ENCODE measurements at places on chromosomes 12 and 14.

- no peak for DNase-seq
These were observed 80.2 kb downstream of the KCNA5 start for GRCh38 chr12:5123921-5124320.

- no peak for DNase-seq
These were observed 20.9 kb downstream of the PDE6H start for GRCh38 chr12:14993537-14994266.

DNA sequence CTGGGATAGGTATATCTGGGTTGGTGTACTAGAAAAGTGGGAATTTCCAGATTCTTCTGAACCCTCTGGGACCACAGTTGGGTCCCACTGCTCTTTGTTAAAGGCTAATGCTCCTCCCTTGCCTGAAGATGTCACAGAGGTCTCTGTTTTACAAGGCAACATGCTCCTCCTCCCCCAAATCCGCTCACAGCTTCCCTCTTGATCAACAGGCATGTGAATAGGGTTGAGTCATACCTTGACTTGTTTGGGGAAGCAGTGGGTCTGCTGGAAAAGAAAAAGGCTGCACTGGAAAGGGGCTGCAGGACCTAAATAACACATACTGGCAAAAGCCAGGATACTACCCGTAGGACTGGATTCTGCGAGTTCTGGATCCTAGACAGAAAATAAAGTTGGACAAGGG is 165.4 kb upstream of the TMEM260 start:
- DNase-seq: no peak

- DNase-seq: no peak
These were observed 92.9 kb downstream of the ATP23 start for GRCh38 chr12:58034311-58034710.

DNA sequence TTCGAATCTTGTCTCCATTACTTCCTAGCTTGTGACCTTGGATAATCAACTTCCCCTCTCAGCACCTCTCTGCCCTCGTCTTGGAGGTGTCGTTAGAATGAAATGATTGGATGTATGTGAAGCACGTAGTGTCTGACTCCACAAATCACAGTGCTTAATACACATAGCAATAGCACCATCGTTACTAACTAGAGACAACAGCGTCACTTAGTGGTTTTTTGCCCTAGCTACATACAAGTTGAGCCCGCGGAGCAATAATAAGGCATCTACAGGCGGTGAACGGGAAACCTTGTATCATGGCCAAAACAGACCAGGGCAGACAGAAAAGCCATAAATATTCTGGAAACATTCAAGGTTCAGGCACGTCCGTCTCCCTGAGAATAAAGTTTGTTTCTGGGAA is 154.9 kb downstream of the ASCL4 start:
- DNase-seq: no peak

DNA sequence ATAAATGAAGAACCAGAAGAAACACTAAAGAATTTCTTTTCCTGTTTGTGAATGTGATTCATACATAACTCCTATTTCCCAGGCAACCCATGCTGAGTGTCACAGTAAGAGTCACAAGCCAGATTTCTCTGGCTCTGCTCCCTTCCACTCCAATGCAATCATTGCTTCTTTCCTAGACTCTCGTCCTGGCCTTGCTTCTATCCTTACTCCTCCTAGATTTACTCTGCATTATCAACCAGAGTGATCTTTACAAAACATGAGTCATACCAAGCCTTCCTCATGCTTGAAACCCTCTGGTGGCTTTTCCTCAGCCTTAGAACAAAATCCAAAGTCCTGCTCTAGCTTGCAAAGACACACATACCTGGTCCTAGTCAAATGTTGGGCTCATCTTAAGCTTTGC is 13.3 kb downstream of the IL22 start:
- DNase-seq: no peak
